ENCODE measurements at places on chromosomes 12 and 14. TPM values are rescaled to one million over a fixed set of nuclear protein-coding genes. Genes with fewer than 3 reads are reported as not detected.

DNA sequence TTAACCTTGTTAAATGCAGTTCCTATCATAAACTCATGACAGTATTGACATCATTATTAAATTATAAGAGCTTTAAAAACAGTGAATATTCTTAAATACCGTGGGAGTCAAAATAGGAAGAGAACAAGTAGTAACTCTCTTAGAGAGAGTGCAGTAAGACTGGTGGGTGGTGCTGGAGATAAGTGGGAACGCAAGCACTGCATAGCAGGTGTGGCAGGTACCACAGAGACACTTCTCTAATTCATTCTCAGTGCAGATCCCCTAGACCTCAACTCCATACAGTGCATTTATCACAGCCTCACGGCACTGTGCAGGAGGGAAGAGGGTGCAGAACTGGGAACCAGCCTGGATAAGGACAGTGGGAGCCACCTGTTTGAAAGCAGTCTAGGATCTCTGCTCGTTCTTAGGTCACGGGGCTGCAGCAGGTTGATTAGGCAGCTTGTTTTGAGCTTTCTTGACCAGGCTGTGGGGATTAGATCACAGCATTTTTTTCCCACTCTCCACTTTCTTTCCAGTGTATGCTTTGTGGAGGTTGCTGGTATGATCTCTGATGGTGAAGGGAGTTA is 165.6 kb downstream of the PRKCH start:
- no peak for DNase-seq

GRCh38 chr14:97757491-97757890 is 960.3 kb downstream of the VRK1 start:
- DNase-seq, result no peak

GRCh38 chr12:61138415-61138759 is 1121.8 kb upstream of the USP15 start:
- no peak for DNase-seq

- peak; percentile 41 for DNase-seq
Measured at GRCh38 chr12:69553628-69554248, 31.5 kb upstream of the CCT2 start.

DNA sequence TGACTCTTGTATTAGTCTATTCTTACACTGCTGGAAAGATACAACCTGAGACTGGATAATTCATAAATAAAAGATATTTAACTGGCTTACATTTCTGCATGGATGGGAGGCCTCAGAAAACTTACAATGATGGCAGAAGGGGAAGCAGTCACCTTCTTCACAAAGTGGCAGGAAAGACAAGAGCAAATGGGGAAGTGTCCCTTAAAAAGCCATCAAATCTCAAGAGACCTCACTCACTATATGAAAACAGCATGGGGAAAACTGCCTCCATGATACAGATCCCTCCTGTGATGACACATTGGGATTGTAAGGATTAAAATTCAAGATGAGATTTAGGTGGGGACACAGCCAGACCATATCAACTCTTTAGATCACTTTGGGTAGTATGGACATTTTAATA is 83.7 kb downstream of the TMTC3 start:
- DNase-seq, result no peak

DNA sequence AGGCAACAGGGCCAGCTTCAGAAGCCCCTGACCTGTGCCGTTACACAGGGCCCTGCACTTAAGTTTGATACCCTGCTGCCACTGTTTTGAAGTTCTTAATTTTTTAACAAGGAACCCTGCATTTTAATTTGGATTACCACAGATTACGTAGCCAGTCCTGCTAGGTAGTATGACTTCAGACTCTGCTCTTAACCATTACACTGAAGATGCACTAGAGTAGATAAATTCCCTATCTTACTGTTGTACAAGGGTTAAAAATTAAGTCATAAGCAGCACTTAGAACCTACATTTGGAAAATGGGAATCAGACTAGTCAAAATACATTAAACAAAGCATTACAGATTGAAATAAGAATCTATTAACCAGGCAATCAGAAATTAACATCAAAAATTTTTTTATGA is 2.3 kb downstream of the GNPNAT1 start:
- no peak for DNase-seq

- DNase-seq, result no peak
Measured at GRCh38 chr12:112029301-112029700, 16.1 kb downstream of the ERP29 start.

DNA sequence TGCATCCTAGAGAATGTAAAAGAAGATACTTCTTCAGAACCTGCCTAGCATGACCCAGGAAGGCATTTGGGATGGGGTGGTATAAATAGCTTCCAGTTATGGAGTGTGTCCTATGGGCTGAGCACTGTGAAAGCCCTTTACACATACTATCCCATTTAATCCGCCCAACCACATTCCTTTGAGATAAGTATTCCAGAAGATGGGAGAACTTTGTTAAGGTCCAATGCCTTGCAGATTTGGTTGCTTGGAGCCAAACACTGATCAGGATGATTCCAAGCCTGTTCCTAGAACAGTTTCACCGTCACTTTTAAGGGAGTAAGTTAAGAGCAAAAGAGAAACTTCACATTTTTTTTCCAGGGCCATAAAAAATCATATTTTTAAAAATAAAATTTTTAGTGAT is 82.5 kb upstream of the CLMN start:
- DNase-seq, result no peak

DNA sequence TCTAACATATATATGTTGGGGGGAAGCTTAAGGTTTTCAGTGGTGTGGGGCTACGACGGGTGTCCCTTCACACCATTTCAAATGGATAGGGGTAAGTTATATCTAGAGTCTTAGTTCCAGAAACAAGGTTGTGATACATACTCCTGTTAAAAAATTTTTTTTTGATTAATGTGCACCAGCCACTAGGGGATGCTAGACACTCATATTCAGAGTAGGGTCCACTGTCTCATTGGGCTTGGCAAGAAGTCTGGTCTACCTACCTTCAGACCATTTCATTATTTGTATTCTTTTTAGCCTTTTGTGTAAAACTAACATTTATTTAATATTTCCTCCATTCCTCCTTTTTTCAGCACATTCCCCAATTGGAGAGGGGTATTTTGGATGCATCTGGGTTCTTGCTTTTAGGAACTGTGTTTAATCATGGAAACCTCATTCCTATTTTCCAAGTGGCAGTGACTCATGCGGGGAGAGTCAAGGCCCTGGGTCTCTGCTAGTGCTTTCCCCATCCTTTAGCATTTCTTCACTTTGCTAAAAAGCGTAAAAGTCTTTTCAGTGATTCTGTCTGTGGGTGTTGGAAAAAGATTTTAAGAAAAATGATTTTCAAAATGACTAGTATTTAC is 33.4 kb downstream of the ANO4 start:
- peak; percentile 44 for DNase-seq

GRCh38 chr12:69844836-69845235 is 19.8 kb downstream of the MYRFL start:
- no peak for DNase-seq

- DNase-seq, result no peak
Measured at GRCh38 chr12:2343681-2344080, 290.9 kb downstream of the CACNA1C start.

- peak; percentile 79 for DNase-seq
Measured at GRCh38 chr12:120229487-120230325, 28.8 kb upstream of the RPLP0 start.

- no peak for DNase-seq
Measured at GRCh38 chr12:88419794-88420193, 160.5 kb downstream of the KITLG start.

DNA sequence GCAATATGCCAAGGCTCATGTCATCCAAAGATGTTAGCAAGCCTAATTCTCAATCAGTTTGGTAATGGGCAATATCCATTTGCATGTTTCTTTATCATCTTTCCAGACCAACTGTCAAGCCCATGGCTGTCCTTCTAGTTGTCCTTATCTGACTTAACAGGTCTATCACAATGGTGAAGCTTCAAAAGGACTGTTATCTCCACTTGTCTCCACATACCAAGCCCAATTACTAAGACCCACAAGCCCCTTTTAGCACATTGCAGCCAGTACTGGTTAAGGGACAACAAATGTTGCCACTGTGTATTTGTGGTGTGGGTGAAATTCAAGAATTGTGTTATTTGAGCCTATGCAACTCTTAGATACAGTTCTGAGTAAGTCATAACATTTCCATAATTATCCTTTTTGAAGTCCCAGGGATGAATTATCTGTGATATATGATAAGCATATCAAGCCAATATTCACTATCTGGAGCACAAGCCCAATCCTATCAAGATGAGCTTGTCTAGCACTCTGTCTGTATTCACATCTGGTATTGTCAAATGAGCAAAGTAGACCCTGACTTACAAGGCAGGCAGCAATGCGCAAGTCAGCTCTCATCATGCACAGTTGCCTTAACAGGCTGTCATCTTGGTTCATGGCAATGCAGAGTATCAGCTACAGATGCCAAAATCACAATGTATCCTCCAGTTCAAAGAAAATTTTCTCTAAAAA is 19.3 kb upstream of the ST8SIA1 start:
- DNase-seq, result peak; percentile 70

DNA sequence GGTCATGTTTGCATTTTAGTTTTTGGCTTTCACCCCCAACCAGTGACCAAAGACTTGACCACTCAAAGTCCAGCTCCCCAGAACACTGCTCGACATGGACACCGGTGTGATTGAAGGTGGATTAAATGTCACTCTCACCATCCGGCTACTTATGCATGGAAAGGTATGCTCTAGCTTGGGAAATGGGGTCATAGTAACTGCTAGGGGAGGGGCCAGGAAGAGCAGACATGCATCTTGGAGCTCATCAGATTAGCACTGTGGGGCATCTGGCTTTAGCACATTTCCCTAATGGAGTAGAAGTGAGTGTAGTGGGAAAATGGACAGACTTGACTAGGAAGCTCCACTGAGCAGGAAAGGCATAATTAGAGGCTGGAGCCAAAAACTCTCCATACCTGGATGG is 2.8 kb downstream of the PCBP2 start:
- no peak for DNase-seq

DNA sequence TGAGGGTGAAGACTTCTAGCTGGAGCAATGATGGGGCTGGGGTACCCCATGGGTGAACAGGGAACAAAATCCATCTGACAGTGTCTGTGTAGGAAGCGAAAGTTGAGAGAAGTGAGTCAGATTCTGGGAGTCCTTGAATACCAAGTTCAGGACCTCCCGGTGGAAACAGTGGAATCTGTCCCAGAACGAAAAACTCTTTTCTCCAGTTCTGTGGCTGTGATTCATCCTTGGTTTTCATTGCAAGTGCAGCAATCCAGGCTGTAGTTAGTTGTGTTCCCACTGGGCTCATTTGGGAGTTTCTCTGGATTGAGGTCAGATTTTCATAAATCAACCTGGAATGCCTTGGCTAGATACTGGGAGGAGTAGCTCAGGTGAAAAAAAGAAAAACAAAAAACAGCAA is 120.7 kb downstream of the C12orf75 start:
- peak; percentile 38 for DNase-seq

- no peak for DNase-seq
Measured at GRCh38 chr14:65192686-65193085, 90.4 kb upstream of the MAX start.

DNA sequence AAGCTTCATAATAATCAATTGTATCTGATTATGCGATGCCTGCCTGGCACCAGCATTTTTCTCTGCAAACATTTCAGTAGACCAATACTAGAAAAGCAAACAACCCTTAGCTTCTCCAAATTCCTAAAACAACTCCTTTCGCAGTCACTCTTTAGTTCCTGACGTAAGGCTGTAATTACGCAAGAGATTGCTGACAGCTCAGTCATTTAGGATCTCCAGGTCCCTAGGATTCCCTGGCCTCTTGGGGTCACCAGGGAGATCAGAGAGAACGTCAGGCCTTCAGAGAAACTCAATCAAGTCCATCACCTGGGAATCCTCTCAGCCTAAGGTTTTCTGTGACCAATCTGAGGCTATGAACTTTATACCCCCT is 390.6 kb downstream of the PAWR start:
- DNase-seq, result peak; percentile 21

DNA sequence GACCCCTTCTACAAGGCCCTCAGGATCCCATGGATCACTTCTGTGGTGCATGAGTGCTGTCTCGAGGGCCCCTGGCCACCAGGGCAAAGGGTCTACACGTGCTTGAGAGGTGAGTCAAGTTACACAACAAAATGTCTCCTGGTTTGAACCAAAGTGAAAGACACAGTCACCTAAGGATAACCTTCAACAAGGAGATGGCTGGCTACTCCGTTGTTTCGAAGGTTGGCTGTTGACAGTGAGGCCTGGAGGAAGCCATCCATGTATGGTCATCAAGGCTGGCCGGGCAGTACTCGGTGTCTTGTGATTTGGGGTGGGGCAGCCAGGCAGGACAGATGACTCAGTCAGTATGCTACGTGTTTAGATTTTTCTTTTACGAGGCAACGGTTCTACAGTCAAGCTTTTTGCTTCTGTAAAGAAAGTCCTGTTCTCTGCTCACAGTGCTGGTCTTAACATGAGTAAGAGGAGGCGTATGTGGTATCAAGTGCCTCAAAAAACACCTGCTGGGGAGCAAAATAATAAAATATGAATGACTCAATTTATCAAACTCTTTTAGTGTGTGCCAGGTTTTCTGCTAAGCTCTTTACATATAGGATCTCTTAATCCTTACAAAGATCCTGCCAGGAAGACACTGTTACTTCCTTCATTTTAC is 18.0 kb upstream of the NT5DC3 start:
- DNase-seq, result peak; percentile 93

GRCh38 chr12:19665121-19665900 is 226.0 kb downstream of the AEBP2 start:
- no peak for DNase-seq

GRCh38 chr14:51743588-51744000 is 91.9 kb downstream of the FRMD6 start:
- no peak for DNase-seq

DNA sequence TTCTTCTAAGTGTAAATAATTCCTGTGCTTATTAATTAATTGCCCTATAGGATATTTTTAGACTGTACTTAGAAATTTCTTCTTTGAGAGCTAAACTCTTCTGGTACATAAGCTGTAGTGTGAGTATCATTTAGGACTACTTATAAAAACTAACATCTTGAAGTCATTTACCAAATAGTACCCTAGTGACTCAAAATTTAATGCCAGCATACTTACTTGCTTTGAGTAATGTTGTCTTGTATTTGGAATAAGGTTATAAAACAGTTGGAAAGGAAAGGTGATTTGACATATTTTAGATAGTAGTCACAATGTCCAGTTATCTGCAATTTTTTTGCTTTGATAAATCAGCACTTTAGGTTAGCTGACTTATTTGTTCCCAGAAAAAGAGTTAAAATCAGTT is 39.1 kb downstream of the SPATA7 start:
- DNase-seq, result no peak

Gene MYBPC1
- 1.4 TPM for total RNA-seq

Gene KRT6C
- total RNA-seq, result not detected

Gene PLCZ1
- total RNA-seq, result not detected

Gene SLC4A8
- total RNA-seq, result 2.9 TPM

Gene TESPA1
- not detected for total RNA-seq

Gene RNASE2
- total RNA-seq, result not detected

Gene ALKBH1
- total RNA-seq, result 9.6 TPM

Gene FOXN4
- total RNA-seq, result not detected

Gene TAS2R14
- total RNA-seq, result 0.99 TPM

Gene PPP1R12A
- total RNA-seq, result 67.1 TPM

Gene BTBD7
- total RNA-seq, result 21.0 TPM

Gene CAPZA3
- not detected for total RNA-seq

Gene PTPRO
- 0.70 TPM for total RNA-seq

Gene LHX5
- total RNA-seq, result not detected

Gene LYZ
- total RNA-seq, result not detected

Measured in myocyte (in vitro differentiated cells).